ENCODE measurements at places on chromosomes 2 and 18.

GRCh38 chr2:195320413-195320973, 336.5 kb upstream of the SLC39A10 start:
- no peak for DNase-seq

DNA sequence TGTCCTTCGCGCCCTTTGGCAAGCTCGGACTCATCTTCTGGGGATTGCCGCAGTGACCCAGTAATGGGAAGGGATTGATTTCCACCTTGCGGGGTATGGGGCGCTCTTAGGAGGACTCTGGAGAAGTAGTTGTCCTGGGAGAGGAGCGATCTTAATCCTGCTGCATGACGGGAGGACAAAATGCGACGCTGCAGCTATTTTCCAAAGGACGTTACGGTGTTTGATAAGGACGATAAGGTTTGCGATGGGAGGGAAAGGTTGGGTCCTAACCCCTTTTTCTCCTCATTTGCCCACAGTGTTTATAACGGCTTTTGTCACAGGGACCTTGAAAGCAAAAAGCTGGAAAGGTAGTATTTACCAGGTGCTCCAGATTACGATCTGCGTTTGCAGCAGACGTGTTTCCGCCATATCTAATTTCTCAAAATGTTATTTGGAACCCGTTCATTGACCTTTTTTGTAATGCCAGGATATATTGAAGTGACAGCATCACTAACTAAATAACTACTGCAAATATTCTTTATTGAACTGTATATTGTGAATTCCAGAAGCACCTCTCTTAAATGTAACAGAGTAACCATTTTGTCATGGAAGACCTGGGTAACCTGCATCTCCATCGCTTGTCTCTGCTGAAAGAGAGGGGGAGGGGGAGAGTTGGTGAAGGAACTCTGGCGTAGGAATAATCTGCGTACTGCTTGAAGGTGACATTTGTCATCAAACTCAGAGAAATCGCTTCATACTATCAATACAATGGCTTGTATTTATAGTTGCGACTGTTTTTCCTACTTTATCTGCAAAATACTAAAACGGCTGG, 590 bp downstream of the MDH1 start:
- no peak for DNase-seq

DNA sequence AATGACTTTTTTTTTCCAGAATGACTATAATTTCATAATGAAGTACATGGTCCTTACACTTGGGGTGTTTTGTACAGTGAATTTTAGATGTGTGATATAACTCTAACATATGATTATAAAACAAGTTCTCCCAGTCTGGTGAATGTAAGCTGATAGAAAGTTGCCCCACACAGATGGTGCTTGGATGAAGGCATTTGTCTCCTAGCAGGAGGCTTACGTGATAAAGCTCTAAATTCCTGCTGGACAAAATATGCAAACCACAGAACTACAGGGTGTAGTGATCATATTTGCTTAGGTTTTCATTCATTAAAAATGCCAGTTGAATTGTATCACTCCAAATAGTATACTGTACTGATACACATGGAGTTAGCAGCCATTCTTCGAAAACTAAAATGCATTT, 85.5 kb downstream of the DSC3 start:
- no peak for DNase-seq

DNA sequence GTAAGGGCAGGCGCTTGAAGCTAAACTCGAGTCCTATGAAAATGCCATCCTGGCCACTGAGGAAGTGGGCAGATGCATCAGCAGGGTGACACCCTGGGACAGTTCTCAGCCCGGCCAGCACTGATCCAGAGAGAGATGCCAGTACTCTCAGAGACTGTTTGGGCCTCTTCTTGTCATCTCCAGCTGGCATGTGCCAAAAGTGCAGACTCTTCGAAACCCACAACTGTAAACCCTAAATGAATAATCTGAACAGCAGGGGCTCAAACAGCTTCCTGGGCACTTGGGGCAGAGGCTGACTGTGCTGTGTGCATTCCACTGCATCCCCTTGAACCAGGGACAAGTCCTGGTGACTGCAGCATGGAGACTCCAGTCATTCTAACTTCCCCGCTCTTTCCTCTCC, 204.2 kb upstream of the SMAD2 start:
- DNase-seq, result no peak

GRCh38 chr2:170715932-170716777, 1.0 kb downstream of the SP5 start:
- no peak for DNase-seq

DNA sequence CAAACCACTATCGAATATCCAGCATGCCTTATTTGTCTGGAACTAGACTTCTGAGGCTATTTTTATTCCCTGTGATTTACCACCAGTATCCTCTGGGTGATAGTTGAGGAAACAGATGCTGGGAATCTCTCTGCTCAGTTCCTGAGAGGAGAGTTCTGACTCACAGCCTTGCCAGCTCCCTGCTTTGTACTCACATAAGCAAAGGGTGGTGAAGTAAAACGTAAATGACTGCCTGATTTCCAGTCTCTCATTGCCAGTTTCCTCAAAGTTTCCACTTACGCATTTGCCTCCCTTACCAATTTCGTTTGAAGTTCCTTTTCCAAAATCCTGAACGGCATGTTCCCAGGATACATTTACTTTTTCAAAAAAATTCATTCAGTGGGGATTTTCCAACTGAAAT, 69.2 kb upstream of the HNRNPA3 start:
- no peak for DNase-seq

- DNase-seq, result no peak
These were observed 61.3 kb downstream of the LONRF2 start for GRCh38 chr2:100260712-100261620.

DNA sequence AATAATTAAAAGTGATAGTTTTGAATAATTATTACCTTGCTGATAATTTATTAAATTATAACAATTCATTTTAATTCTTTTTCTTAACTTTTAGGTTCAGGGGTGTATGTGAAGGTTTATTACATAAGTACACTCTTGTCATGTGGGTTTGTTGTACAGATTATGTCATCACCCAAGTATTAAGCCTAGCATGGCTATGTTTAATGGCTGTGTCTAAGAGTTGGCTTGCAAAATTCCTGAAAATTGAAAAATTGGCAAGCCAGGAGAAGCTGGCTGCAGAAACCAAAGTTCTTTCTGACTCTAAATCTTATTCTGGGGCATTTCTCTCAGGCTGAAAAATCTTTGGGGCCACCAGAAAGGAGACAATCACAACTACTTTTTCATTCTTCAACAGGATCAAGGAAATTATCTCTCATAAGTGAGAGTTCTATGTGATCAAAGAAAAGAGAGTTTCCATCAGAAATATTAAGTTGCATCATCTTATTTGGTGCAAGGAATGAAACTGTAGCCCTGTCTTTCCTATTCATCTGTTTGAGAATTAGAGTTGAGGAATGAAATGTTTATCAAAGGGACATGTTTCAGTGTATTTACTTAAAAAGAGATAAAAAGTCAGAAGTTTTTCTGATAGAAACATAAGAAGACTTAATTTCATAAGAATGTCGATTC, 412.1 kb upstream of the CDH2 start:
- DNase-seq, result no peak

GRCh38 chr2:64234150-64234549, 89.9 kb upstream of the PELI1 start:
- no peak for DNase-seq

GRCh38 chr2:216316743-216317142, 55.5 kb downstream of the MARCHF4 start:
- DNase-seq, result no peak

DNA sequence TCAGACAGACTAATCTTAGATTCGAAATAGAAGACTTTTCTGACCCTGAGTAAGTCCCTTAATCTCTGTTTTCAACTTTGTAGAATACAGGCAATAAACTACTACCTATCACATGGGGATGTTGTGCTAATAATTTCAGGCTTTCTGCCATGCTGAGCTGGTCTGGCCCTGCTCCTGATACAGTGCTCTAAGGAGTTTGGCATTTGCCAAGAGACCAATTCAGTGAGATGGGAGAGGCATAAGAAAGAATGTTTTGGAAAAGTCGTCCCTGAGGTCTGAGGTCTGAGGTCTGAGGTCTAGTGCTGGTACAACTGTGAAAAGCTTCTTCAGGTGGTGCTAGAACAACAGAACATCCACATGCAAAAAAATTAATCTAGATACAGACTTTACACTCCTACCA, 35.9 kb upstream of the SP3 start:
- no peak for DNase-seq

GRCh38 chr2:72150861-72151356, 3.2 kb upstream of the CYP26B1 start:
- DNase-seq, result no peak

DNA sequence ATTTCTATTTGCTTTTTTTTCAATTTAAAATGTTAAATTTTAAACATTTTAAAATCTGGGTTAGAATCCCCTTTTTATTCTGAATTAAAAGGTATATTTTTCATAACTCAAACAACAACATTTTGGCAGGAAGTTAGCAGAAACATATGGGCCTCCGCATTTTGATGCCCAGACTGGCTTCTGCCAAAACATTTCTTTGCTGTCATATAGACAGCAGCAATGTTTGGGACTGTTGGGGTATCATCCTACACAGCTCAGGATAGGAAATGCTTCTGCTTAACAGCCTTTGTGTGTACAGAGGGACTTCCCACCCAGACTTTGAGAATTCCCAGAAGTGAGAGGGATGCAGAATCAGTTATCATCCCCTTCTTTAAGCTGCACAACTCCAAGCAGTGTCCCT, 155.4 kb upstream of the PARD3B start:
- DNase-seq, result no peak

- DNase-seq, result no peak
These were observed 39.4 kb upstream of the MAP4K3 start for GRCh38 chr2:39476524-39476923.

- DNase-seq, result no peak
These were observed 100.3 kb downstream of the IRS1 start for GRCh38 chr2:226699321-226699720.

- no peak for DNase-seq
These were observed 50.9 kb downstream of the ADCYAP1 start for GRCh38 chr18:955384-956066.

- DNase-seq, result no peak
These were observed 21.8 kb downstream of the PDE1A start for GRCh38 chr2:182404975-182405561.

GRCh38 chr2:83967854-83968253, 491.2 kb downstream of the SUCLG1 start:
- DNase-seq, result no peak

Data from stimulated activated CD8-positive, alpha-beta memory T cell treated with anti-CD3 and anti-CD28 coated beads, Interleukin-4, amount 100 ng/mL, for 4 hours (primary cell).